ENCODE measurements at places on chromosomes 3 and 15. TPM values are rescaled to one million over a fixed set of nuclear protein-coding genes. Genes with fewer than 3 reads are reported as not detected.

DNA sequence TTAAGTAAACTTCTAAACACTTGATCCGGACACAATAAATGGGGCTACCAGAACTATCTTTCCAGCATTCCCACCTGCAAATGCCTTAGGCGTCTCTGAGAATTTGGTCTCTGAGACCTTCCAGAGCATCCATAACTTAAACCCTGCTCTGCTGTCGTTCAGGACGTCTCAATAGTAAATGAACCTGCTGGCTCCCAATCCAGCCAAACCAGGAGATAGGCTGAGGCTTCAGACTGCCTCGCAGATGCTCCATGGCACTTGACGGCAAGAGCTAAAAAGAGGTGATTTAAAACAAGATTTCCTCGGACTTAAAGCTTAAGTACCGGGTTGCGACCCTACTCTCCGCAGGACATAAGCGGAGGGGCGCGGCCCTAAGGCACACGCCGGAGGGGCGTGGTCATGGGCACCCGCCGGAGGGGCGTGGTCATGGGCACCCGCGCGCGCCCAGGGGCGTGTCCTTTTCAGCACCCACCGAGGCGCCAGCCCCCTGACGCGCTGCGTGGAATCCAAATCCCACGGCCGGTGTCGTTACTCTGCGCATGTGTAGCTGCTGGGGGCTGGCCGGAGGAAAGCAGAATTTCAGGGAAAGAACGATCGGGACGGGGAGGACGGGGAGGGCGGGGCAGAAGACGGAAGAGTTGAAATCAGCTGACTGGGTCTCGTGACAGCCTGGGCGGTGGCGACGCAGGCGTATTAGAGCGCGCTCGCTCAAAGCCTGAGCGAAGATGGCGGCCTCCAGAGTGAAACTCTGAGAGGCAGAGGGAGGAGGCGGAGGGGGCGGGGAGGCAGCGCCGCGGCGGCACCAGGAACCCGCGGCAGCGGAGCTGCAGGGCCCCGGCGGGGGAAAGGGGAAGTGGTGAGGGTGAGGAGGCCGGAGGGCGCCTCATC lies at the start of gene DNAJC13:
Gene DNAJC13 (plus strand): TSS at position 696 of the 888 bp plus-strand sequence. CDS start 17,049 bp downstream, outside the sequence.
- peak; percentile 90 for DNase-seq

DNA sequence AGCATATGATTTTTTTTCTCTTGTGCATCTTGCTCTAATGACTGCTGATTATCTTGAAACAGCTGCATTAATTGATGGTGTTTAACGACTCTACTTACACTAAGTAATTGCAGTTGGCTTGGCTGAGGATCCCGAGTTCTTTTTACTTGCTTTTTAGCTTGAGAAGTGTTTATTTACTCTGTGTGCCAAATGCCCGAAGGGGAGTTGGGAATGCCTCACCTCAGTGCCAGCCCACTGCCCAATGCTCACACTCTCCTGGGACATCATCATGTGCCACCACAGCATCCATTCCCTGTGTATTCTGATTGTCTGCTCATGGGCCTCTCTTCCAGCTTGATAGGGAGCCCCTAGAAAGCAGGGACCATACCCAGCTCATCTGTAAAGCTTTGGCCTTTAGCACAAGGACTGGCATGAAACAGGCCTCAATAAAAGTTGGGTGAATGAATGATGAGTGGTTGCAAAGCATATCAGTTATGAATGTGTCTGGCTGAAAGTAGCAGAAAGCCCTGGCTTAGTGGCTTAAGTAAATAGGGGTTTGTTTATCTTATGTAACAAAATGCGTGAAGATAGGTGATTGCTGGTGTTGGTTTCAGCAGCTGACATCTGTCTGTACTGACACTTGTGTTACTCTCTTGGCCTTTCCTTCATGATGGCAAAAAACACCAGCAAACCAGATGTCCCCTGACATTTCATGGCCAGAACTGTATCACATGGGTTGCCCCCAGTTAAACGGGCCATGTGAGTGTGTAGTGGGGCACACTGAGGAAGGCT lies 8.1 kb downstream of the PXYLP1 start:
- no peak for DNase-seq

DNA sequence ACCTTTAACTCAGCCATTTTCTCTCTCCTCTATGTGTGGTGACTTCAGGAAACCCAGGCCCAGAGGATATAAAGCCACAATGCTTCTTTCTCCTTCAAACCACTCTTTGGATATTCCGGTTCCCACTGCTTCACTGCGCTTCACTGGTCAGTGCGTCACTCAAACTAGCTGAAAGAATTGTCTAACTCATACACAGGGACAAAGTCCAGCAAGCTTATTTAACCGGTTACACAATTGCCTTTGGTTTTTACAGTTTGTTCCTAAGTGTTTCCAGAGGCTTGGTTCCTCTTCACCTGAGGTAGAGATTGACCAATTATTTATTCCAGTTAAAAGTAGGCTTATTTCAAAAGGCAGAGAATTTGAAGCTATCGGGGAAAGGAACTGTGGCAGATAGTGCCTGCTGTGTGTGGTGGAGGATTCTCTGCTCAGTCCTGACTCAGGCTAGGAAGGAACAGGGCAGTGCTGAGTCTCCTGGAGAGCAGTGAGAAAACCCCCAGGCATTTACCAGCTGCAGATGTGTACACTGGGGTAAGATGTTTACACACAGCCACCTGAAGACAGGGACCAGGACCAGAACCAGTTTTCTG lies at the start of gene HGD:
Gene HGD (minus strand): TSS at position 145 of the 587 bp plus-strand sequence. CDS start 128 bp downstream, at position 17.
- DNase-seq = no peak

DNA sequence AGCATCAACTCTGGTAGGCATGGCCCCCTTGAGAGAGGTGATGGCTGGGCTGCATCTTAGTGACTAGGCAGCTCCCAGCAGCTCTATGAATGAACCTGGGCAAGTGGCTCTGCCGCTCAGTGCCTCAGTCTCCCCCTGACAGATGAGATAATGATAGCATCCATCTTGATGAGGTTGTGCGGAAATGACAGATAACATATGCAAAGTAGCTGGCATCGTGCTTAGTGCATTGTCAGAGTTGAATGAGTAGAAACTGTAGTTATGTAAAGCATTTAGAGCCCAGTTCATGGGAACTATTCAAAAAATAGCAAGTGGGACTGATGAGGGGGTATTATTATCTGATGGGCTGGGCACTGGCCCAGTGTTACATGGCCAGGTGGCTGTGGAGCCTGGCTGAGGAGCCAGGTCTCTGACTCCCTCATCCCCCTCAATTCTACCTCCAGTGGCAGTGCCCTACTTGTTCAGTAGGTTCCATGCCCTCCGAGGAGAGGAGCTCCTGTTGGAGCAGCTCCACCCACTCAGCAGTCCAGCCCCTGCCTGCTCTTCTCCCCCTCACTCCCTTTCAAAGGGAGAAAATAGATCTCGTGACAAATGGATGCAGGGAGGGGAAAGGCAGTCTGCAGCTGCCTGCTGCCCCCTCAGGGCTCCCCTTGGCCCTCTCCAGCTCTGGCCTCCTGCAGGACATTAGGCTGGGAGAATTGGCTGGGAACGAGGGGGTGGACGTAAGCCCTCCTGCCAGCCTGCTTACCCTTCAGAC lies 6.6 kb downstream of the PRKCD start:
- DNase-seq = no peak

DNA sequence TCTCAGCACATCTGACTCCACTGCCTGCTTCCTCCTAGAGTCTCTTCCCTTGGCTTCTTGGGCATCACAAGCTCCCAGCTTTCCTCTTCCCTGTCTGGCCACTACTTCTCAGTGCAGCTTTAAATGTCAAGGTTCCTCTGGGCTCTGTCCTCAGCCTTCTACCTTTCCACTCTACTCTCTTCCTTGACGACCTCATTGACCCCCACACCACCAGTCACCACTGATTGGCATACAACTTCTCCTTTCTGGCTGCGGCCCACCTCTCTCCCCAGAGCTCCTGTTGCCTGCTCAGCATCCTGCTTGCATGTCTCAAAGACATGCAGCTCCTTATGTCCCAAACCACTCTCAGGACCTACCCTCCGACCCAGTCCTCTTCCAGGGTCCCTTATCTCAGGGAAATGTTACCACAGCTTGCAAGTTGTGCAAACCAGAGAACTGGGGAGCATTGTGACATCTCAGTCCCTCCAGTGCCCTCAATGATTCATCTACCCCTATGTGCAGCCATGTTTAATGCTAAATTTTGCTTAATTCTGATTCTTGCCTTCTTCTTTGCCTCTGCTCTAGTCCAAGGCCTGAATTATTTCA lies 49.9 kb downstream of the TRPM1 start:
- DNase-seq = no peak

GRCh38 chr3:45841420-45841756 lies 531 bp downstream of the LZTFL1 start:
- no peak for DNase-seq

- DNase-seq = no peak
Observed at GRCh38 chr15:89198934-89199333, 22.4 kb downstream of the RLBP1 start.

DNA sequence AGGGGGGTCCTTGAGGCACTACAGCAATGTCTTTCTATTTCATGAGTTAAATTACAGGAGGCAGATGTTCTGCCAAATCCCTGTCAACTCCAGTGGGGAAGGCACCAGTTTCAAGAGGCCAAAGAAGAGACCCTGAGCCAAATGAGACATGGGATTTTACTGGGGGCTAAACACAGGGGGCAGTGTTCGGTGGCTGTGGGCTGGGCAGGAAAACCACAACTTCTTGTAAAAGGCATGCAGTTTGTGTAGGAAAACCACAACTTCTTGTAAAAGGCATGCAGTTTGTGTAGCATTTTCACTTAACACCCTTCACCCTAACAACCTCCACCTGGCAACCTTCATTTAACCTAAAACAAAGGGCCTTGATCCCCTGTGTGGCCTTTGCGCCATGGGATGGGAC lies 61.0 kb downstream of the POLR2M start:
- no peak for DNase-seq

- no peak for DNase-seq
Observed at GRCh38 chr3:59605318-59605717, 555.5 kb upstream of the CFAP20DC start.

DNA sequence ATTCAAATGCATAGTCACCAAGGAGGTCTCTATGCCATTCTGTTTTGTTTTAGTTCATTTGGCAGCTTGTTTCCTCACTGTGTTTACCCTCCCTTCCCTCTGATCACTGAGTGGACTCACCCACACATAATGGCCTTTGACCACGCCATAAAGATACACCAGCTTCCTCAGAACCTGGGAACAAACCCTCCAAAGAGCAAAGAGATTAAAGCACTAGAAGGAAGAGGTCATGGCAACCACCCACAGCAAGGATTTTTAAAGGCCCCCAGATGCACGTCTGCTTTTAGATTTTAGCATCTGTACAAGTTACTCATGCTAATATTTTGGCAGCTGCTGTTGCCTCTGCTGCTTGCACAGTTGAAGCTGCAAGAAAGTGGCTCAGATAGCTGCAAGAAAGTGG lies 47.9 kb upstream of the CADPS start:
- DNase-seq = no peak

DNA sequence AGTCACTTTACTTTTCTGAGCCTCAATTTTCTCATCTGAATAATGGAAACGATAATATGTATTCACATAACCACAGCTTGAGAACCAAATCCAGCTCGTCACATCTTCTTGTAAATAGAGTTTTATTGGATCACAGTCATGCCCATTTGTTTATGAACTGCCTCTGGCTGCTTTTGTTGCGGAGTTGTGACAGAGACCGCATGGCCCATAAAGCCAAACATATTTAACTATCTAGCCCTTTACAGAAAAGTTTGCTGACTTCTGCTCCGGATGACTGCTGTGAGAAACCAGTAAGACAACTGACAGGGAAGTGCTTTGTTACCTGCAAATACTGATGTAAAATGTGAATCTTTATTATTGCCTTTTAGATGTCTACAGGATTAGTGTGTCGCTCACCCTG lies 216.0 kb downstream of the RORA start:
- DNase-seq = no peak

GRCh38 chr3:42660898-42661297 lies 7.4 kb downstream of the ZBTB47 start:
- no peak for DNase-seq

GRCh38 chr3:163785693-163786092 lies 1292.6 kb downstream of the SI start:
- no peak for DNase-seq

DNA sequence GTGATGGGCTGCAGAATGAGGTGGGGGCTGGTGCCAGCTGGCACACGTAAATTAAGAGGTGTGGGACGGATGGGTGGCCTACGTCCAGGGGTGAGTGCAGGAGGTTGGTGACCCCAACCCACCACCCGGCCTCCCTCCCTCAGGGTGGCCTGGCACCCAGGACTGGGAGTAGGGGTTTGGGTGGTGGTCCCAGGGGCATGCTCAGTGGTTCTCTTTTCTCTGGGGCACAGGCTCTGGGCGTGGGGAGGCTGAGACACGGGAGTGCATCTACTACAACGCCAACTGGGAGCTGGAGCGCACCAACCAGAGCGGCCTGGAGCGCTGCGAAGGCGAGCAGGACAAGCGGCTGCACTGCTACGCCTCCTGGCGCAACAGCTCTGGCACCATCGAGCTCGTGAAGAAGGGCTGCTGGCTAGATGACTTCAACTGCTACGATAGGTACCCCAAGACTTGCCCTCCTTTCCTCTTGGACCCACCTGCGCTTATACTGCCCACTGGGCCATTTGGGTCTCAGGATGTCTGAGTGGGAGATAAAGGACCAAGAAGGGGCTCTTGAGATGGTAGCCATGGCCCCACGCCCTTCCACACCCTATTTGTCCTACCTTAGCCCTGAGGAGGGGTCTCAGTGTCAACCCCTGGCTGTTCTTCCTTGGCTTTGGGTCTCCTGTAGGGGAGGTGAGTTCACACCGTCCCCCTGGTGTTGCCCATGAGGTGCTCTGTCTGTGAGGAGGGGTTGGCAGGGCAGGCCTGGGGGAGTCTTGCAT lies 18.9 kb upstream of the EXOG start:
- no peak for DNase-seq

GRCh38 chr3:141412936-141413354 lies 44.6 kb downstream of the ZBTB38 start:
- peak; percentile 66 for DNase-seq

DNA sequence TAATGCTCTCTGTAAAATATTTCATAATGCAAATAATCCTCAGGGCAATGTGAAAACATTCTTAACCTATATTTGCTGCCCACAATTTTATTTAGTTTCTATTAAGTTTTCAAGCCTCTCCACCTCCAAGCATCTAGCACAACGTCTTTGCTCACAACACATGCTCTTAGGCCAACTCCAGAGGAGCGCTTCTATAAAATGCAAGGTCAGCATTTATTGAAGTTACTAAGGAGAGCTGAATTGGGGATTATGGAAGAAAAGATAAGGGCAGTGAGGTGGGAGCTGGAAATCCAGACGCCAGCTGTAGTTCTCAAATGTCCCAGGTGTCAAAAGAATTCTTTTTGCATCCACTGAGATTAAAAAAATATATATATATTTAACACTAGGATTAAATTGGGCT lies 996 bp downstream of the RABL3 start:
- no peak for DNase-seq

Gene P3H2
- polyA plus RNA-seq = 32.6 TPM

Gene SCAANT1
- polyA plus RNA-seq = not detected

Gene GPR62
- polyA plus RNA-seq = not detected

Gene ZFAND6
- 166 TPM for polyA plus RNA-seq

Gene CCDC80
- 289 TPM for polyA plus RNA-seq

Measured in AG04450 (cell line).